ENCODE measurements at places on chromosomes 16 and 17.

- no peak for DNase-seq
Observed at GRCh38 chr16:85564277-85565051, 48.7 kb upstream of the GSE1 start.

DNA sequence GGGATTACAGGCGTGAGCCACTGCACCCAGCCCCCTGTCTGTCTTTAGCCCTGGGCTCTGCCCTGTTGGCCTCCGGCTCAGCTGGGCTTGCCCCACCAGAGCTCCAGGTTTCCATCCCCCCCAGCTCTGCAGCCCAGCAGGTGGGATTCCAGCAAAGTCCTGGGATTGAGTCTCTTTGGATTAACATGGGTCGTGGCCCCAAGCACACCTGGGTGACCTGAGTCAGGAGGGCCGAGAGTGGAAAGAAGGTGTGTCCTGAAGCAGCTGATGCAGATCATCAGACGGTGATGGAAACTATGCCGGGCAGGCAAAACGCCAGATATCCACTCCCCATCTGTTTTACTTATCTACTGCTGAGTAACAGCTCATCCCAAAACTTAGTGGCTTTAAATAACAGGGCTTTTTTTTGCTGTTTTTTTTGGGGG is 72.5 kb downstream of the KNOP1 start:
- no peak for DNase-seq

DNA sequence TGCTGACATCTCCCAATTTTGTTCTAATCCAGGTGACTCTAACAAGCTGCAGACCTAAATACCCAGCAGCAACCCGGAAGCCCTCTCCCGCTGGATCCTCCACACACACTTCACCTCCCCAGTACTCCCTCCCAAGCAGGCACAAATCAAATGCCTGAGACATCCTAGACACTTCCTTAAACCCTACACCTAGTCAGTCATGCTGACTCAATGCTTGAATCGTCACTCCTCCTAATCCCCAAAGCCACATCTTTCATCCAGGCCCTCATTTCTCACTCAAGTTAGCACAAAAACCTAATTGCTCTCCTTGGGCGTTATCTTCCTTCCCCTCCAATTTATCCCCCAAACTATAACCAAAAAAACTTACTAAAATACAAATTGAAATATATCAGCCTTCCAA is 32.7 kb downstream of the CMC2 start:
- DNase-seq = no peak

DNA sequence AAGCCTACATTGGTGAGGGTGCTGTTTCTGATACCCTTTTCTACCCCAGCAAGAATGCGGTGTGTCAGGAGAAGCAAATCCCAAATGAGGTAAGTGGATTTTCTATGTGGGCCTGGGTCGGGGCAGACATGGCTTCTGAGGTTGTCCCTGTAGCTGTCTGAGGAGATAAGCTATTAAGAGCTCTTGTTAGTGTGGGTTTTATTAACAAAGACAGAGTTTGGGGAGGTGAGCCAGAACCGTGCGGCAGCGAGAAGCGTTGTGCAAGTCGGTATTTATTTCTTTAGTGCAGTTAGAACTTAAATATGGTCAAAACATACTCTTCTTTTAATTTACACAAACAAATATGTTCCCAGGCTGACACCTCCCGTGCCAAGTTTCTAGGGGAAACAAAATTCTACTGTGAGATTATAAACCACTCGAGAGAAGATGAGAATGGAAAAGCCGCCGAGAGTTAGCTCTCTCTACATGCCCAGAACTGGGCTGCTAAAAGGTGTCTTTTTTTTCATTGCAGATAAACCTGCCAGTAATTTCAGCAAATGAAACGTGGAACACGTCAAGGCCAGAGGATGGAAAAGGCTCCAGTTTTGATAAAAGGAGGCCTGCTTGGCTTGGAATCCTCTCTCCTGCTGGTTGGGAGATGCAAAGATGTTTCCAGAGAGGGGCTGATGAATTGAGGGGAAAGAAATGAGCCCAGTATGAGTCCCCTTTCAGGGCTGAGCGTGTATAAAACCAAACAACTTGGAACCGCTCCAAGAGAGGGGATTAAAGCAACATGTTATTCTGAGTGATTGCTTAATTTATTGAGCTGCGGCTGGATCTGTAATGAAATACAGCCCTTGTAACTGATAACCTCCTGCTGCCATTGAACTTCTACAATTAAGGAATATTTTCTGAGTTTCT is 254.6 kb downstream of the MRTFB start:
- no peak for DNase-seq

DNA sequence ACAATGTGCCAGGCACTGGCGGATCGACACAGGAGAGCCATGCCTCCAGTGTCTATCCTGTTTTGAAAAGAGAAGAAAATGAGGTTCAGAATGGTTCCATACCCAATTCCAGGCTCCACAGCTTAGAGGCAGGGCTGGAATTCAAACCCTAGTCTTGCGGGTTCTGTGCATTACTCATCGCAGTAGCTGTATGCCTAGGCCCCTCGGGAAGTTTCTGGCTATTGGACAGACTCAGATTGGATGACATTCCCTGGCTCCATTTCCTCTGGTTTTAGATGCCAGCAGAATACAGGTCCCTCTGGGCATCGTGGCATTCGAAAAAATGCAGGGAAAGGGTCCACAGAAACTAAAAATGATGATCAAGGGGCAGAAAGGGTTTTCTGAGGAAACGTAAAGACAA is 184.7 kb downstream of the COPRS start:
- DNase-seq = no peak

- no peak for DNase-seq
Observed at GRCh38 chr16:69483611-69484010, 59.2 kb downstream of the CYB5B start.

DNA sequence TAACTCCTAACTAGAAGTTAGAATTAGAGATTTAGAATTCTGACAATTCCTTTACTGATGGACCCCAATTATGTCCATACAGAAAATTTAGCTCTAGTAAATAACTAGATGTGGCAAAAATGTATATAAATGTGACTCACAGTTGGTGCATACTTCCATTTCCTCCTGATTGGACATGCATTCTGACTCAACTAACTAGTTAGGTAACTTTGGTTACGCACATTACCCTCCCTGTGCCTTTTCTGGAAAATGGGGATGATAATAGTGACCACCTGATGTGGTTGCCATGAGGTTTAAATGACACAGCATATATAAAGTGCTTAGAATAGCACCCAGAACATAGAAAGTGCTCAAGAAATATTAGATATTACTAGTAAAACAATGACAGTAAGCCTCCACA is 550.0 kb upstream of the SALL1 start:
- no peak for DNase-seq

- no peak for DNase-seq
Observed at GRCh38 chr17:82269138-82269881, 4.2 kb downstream of the CSNK1D start.

DNA sequence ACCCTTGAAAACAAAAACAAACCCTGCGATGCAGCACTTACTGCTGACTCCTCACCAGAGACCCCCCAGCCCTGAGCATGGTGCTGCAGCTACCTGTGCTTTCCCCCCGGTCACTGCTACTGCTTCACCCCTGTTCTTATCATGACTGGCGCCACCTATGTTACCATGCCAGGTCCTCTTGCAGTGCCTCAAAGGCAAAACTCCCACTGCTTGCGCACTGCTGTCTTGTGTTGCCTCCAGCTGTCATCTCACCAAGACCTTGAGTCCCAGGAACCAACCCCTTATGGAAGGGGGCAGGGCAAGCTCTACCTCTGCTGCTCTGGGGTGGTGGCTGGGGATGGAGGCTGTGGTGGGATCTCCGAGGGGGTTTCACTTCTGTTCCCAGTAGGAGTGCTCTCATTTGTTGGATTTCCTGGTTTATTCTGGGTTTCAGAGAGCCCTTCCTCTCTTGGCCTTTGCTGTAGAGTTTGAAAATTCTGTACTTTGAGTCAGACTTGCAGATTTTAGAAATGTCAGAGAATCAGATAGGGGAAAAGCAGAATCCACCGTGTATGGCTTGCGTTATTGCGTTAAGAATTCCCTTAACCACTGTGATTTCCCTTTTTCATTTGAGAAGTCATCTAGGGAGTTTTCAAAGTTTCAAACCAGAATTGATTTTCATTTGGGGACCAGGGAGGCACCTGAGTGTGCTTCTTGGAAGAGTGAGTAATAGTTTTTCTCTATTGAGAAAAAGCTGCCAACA is 96.6 kb downstream of the SPECC1 start:
- DNase-seq = no peak

GRCh38 chr17:14057591-14057990 is 11.7 kb upstream of the COX10 start:
- no peak for DNase-seq

GRCh38 chr17:76732734-76733617 is 4.2 kb downstream of the SRSF2 start:
- no peak for DNase-seq

DNA sequence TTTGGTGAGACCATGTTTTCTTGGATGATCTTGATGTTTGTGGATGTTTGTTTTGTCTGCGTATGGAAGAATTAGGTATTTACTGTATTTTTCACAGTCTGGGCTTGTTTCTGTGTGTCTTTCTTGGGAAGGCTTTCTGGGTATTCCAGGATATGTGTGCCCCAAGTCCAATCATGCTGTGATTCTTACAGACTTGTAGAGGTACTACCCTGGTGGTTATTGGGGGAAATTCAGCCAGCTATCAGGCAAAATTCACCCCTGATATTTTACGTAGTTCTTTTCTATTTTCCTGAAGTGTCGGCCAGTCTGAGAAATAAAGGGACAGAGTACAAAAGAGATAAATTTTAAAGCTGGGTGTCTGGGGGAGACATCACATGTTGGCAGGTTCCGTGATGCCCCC is 33.4 kb upstream of the ARL4D start:
- no peak for DNase-seq

DNA sequence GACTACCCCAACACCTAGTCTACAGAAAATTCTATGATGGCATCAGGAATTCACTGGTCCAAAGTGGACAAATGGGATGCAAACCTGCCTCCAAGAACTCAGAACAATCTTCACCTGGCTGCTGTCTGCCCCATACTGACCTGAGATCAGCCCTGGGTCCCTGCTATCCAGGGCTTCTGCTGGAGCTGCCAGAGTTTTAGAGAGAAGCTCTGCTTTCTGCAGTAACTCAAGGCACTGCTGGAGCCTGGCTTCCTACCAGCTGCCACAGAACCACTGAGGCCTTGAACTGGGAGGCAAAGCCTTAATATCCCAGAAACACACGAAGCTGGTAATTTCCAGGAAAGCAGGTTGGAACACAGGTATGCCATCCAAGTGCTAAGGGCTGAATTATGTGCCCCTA is 7.5 kb downstream of the TMEM170A start:
- no peak for DNase-seq

GRCh38 chr17:49393491-49394255 is 21.0 kb downstream of the PHB1 start:
- DNase-seq = no peak

GRCh38 chr16:66003201-66003600 is 363.3 kb upstream of the CDH5 start:
- no peak for DNase-seq

- no peak for DNase-seq
Observed at GRCh38 chr16:19008245-19009169, 24.8 kb downstream of the TMC7 start.

DNA sequence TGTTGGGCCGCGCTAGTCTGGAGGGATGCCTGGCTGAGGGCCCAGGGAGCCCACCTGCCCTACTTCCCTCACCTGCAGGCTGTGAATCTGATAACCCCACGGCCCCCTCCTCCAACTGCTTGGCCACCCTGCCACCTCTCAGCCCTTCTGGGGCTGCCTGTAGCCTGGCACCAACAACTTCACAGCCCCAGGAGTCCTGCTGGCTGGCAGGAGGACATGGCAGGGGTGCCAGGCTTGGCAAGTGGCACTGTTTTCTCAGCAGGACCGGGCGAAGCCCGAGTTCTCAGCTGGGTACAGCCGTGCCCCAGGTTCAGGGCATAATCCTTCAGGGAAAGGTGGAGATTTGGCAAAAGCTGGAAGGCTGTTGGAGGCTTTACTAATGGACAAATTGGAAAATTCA is 129.6 kb downstream of the CMIP start:
- DNase-seq = no peak

GRCh38 chr17:9817086-9817485 is 4.8 kb downstream of the GSG1L2 start:
- DNase-seq = no peak

- DNase-seq = no peak
Observed at GRCh38 chr16:58317608-58318152, 22.9 kb upstream of the PRSS54 start.

DNA sequence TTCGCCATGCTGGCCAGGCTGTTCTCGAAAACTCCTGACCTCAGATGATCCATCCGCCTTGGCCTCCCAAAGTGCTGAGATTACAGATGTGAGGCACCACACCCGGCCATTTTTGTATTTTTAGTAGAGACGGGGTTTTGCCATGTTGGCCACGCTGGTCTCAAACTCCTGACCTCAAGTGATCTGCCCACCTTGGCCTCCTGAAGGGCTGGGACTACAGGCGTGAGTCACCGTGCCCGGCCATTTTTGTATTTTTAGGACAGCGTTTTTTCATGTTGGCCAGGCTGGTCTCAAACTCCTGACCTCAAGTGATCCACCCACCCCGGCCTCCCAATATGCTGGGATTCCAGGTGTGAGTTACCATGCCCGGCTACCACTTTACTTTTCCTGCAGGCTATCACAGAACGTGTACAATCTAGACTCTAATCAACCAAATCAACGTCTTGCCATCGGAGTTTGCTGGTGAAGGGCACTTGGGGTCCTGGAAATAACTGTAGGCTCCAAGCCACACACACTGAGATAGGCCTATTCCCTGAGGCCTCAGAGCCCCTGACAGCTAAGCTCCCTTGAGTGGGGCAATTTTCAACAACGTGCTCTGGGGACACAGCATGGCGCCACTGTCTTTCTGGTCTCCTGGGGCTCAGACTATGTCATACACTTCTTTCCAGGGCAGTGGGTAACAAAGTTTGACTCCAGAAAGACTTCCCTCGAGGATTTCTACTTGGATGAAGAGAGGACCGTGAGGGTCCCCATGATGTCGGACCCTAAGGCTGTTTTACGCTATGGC is 12.7 kb downstream of the SERPINF1 start:
- DNase-seq = no peak

DNA sequence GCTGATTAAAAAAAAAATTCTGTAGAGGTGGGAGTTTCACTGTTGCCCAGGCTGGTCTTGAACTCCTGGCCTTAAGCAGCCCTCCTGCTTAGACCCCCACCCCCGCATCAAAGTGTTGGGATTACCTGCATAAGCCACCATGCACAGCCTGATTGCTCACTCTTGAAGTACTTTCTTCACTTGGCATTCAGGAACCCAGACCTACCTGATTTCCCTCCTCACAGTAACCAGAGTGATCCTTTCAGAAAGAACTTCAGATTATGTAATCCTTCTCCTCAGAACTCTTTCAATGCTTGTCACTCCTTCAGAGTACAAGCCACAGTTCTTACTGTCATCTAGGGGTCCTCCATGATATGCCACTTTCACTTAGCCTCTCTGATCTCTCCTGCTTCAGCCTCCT is 1.4 kb downstream of the EFCAB13 start:
- DNase-seq = no peak

GRCh38 chr16:70659953-70660671 is 13.8 kb downstream of the IL34 start:
- DNase-seq = no peak

- DNase-seq = no peak
Observed at GRCh38 chr17:67311575-67311974, 54.8 kb downstream of the PSMD12 start.

- DNase-seq = no peak
Observed at GRCh38 chr17:76574166-76574565, 11.5 kb downstream of the ST6GALNAC2 start.
